ENCODE measurements at places on chromosomes 7 and 10.

- no peak for DNase-seq
Observed at GRCh38 chr7:143005632-143006260, 21.2 kb downstream of the OR9A2 start.

- no peak for DNase-seq
Observed at GRCh38 chr7:68629-69028, 123.7 kb upstream of the FAM20C start.

DNA sequence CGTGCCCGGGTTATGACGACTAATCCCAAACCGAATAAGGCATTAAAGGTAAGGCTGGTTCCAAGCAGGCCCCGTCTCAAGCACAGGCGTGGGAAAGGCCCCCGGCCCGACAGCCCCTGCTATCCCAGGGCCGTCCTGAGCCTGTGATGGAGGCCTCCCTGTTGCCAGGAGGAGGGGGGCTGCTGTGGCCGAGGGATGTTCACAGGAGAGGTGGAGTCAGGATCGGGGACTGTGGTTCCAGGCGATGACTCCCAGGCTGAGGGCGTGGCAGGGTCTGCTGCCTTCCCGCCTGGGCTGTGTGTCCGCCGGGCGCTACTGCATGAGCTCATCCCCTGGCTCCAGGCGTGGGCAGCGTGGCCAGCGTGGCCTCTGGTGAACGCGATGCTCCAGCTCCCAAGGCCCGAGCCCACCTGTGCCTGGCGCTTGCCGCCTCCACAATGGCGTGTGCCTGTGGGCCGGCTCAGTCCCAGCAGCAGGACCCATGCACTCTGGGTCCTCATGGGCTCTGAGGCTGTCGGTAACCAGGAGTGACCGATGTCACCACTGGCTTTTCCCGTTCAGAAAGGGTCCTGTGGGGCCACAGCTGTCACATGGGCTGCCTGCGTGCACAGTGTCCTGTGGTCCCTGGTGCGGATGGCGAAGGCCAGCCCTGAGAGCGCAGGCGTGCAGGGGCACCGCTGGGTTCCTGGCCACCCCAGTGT is 8.8 kb downstream of the MAFK start:
- no peak for DNase-seq

DNA sequence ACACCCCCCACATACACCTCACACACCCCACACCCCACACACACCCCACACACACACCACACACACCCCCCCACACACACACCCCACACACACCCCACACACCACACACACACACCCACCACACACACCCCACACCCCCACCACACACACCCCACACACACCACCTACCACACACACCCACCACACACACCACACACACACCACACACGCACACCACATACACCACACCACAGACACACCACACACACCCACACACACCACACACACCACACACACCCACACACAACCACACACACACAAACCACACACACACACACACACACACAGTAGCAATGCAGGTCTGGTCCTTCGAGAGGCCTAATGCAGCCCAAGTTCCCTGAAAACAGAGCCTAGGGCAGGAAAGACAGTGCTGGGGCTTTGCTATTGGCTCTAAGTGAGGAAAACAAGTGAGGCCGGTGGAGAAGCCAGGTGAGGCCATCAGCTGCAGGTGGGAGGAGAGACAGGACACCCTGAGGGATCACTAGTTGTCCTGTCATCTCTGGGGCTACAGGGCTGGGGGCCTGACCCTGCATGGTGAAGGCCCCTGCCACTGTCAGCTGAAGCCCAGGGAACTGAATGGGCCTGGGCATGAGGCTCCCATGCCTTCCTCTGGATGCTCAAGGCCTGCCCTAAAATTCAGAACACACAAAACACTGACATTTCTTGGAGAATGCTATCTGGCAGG is 92.6 kb downstream of the CYTH3 start:
- no peak for DNase-seq

- no peak for DNase-seq
Observed at GRCh38 chr7:157019718-157020451, 9.4 kb upstream of the MNX1 start.

DNA sequence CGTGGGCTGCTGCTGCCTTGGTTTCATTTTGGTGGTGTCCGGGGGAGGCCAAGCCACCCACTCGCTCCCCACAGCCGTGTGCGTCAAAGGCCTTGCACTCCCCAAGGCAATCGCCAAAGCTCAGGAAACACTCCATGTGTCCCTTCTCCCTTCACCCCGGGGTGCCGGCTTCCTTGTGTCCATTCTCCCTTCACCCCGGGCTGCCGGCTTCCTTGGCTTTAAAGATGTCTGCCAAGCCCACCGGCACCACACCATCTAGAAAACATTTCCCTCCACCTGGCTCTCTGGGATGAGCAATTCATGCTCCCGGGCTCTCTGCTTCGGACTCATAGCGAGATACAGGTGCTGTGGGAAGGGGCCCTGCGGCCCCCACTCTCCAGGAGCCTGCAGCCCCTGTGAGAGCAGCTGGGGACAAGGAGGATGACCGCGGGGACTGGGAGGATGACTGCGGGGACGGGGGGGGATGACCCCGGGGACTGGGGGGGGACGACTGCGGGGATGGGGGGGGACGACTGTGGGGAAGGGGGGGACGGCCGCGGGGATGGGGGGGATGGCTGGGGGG is 322.1 kb downstream of the DNAJB6 start:
- no peak for DNase-seq

- no peak for DNase-seq
Observed at GRCh38 chr10:11478807-11479206, 132.6 kb downstream of the USP6NL start.

DNA sequence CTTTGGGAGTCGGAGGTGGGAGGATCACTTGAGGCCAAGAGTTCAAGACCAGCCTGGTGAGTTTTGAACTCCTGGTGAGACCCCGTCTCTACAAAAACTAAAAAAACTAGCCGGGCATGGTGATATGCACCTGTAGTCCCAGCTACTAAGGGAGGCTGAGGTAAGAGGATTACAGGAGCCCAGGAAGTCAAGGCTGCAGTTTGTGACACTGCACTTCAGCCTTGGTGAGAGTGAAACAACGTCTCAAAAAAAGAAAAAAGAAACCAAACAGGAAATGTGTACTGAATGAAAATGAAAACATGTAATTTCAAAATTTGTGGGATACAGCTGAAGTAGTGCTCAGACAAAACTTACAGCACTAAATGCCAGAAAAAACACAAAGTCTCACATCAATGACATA is 7.6 kb downstream of the ARHGAP12 start:
- DNase-seq, result no peak

DNA sequence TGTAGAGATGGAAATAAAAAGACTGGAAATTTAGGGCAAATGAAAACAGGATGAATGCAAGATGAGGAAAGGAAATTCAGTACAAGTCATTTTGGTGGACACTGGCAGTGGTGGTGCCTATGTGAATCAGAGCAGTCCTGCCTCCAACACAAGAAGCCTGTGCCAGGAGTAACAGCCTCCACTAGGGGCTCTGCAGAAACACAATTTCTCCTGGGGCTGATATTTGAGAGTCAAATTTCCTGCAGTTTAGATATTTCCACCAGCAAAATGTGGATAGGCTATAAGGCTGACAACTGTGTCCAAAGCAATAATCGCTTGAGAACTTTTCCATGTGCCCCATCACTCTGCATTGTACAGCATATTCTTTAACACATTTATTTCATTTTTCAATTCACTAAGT is 4.7 kb upstream of the PLXDC2 start:
- no peak for DNase-seq
